ENCODE measurements at places on chromosomes 4 and X. TPM values are rescaled to one million over a fixed set of nuclear protein-coding genes. Genes with fewer than 3 reads are reported as not detected.
A peak's percentile ranks its signal among the peaks of the same experiment; 100 is the strongest.

Gene SPOCK3
- not detected for total RNA-seq

DNA sequence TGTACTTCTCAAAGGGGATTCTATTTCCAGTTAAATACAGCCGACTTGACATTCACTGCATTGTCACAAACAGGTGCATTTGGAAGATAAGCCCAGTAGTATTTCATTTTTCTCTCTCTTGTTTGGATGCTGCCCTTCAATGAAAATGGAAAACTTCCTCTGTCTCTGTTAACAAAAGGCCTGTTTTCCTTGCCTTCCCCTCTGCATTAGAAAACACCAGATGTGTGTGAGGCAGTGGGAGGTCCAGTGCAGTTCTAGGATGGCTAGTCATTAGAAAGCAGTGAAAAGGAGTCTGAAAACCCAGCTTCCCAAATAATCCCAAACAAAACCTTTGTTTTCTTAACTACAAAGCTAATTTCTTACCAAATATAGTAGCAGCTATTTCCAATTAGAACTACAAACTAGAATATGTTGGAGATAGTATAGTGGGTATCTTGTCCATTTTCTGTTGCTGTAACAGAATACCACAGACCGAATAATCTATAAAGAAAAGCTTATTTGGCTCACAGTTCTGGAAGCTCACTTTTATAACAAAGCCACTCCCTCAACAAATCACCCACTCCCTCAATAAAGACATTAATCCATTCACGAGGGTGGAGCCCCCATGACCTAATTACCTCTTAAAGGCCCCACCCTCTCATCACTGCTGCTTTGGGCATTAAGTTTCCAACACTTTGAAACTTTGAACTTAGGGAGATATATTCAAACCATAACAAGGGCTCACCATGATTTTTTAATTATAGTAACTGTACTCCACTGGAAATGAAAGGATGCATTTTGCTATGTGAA, 452.1 kb upstream of the RPS6KA3 start:
- DNase-seq, result no peak

- no peak for DNase-seq
Observed at GRCh38 chr4:1250921-1251772, 2.2 kb upstream of the CTBP1 start.

DNA sequence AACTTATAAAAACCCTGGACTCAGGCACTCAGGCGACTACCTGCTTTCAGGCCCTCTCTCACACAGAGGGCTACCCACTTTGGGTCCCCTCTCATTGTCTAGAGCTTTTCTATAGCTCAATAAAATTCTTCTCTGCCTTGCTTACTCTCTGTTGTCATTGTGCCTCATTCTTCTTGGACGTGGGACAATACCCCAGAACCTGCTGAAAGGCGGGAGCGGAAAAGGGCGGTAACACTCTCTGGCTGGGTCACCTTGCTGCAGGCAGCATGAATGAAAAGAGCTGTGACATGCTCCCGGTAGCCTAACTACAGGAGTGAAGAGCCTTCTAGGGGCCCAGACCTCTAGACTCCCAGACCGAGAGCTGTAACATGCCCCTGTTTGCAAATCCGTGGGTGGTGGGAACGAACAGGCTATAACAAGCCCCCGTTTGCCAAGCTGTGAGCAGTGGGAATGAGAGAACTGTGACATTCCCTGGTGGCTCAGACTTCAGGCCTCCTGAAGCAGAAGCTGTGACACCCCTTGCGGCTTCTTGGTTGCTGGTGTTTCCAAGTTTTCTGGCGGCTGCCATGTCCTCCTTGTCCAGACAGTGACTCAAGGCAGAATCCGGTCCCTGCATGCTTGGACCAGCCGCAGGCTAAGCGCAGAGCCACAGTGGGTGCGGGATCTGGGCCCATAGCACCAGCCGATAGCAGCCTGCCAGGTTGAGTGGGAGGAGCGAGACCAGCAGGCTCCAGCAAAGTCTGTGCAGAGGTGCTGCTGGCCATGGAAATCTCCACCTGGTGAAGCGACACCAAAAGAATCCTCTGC, 684.6 kb downstream of the ARAP2 start:
- no peak for DNase-seq

- peak; percentile 84 for DNase-seq
Observed at GRCh38 chr4:147136310-147136709, 190.6 kb upstream of the TTC29 start.

DNA sequence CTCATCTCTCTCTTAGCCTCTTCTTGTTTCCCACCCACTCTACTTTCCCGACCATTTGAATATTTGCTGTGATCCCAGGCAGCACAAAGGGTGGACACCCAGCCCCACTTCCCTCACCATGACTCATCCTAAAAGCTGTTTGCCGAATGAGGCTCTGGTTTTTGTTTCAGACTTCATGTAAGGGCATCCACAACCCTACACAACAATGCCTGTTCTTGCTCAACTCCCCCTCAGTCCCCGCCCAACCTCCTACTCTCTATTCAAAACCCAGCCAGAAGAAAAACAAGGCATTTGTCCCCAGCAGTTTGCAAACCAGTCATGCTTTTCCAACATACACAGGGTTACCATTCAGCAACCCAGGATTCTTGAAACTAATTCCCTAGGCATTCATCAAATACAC, 516.5 kb upstream of the CNKSR2 start:
- no peak for DNase-seq
